ENCODE measurements at places on chromosomes 3 and 15. TPM values are rescaled to one million over a fixed set of nuclear protein-coding genes. Genes with fewer than 3 reads are reported as not detected.

DNA sequence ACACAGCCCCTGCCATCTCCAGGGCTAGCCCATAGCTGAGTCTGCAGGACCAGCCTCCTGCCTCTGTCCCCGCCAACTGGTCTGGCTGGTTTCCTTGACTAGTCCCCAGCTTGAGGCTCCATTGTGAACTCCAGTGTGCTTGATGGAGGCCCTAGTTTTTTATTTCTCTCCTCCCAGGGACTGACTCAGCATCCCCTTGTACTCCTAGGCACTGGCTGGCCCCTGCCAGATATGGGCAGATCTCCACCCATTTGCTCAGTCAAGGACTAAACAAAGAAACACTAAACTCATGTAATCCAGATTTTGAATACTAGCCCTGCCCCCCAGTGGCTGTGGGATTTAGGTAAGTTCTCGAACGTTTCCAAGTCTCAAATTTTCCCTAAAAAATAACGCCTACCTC, 415.4 kb upstream of the RORA start:
- DNase-seq: no peak

DNA sequence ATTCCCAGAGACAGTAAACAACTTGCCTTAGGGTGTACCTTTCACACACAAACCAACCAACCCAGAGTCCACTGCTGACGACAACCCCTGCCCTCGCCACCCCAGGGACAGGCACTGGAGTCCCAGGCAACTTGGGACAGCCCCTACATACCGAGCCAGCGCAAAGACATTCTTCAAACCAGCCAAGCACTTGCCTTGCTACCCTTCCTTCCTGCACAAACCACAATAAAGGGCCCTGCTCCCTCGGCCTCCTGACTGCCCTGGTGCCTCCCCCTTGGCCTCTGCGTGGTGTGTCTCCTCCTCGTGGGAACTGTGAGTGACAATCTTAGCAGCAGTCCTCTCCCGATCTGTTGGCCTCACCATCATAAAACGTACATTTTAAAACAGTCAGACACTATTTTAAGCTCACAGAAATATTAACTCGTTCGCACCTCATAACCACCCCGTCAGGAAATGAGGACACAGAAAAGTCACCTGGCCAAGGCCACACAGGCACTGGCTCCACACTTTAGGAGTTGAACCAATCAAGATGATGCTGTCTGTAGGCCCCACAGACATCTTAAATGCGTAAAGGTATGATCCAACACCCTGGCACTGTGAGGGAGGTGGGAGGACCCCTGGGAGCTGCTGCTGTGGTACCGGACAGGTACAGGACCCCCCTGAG, 113.8 kb downstream of the ADCY5 start:
- no peak for DNase-seq

Gene BDH1
- total RNA-seq: 56.3 TPM

Gene PPP2R3A
- total RNA-seq: 105 TPM

Gene STX19
- not detected for total RNA-seq

DNA sequence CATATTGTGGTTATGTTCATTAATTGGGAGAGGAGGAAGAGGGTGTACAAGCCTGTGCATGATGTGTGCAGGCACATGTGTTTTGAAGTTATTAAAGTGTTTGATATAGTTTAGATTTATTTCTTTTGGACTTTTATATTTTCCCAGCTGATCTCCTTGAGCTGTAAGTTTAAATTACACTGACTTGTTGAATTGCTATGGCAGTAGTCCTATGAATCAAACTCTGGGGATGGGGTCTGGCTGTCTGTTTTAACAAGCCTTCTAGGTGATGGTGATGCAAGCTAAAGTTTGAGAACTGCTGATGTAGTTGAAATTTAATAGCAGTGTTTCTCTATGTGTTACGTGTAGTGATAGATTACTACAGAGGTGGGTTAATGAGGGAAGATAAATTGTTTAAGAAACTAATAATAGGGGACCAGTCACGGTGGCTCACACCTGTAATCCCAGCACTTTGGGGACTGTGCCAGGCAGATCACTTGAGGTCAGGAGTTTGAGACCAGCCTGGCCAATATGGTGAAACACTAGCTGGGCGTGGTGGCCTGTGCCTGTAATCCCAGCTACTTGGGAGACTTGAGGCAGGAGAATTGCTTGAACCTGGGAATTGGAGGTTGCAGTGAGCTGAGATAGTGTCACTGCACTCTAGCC, 7.0 kb downstream of the ARIH1 start:
- DNase-seq: no peak

Gene ACOX2
- total RNA-seq: 41.4 TPM

Gene TRH
- total RNA-seq: not detected

DNA sequence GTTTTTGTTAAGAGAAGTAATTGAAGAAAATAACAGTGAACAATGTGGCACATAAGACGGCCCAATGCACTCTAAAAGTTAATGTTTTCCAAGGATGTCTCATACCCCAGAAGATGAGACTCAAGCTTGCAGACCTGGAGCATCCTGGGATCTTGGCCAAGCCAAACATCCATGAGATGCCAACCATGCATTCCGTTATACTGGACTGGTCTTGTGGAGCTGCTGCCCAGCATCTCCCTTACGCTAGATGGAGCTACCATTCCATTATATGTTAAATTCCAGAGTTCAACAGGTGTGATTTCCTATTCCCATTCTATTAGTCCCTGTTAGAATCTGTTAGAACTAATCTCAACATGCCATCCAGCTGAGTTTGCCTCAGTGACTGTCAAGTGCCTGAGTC, 181.8 kb downstream of the PDCD6IP start:
- no peak for DNase-seq

GRCh38 chr15:47135267-47135666, 582.0 kb upstream of the SEMA6D start:
- DNase-seq: no peak

- peak; percentile 37 for DNase-seq
Measured at GRCh38 chr15:39358441-39359041, 222.3 kb upstream of the THBS1 start.

DNA sequence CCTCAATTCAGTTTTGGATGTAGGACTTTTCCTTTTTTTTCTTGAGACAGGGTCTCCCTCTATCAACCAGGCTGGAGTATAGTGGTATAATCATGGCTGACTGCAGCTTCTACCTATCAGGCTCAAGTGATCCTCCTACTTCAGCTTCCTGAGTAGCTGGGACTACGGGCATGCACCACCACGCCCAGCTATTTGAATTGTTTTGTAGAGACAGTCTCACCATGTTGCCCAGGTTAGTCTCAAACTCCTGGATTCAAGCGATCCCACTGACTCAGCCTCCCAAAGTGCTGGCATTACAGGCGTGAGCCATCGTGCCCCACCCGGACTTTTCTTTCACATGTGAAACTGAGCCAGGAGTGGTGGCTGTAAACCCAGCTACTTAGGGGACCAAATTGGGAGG, 3.5 kb downstream of the RNU5B-1 start:
- DNase-seq: no peak

- DNase-seq: peak; percentile 81
Measured at GRCh38 chr15:92666780-92667179, 11.2 kb upstream of the FAM174B start.

DNA sequence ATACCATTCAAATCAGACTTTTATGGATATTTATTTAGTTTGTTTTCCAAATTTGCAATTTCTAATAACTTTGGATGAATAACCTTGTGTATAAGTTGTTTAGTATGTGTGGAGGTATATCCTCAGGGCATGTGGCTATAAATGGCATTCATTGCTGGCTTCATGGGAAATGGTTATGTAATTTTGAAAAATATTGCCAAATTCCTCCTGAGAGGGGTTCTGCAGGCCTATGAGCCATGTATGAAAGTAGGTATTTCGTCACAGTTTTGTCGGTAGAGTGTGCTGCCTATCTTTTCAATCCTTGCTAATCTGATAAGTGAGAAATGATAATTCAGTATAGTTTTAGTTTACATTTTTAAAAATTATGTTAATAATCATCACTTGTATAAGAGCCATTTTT, 256.4 kb upstream of the ZNF385D start:
- DNase-seq: no peak

Gene RPL22L1
- total RNA-seq: 8.3 TPM

GRCh38 chr3:150302246-150302645, 105.9 kb upstream of the TSC22D2 start:
- DNase-seq: no peak

DNA sequence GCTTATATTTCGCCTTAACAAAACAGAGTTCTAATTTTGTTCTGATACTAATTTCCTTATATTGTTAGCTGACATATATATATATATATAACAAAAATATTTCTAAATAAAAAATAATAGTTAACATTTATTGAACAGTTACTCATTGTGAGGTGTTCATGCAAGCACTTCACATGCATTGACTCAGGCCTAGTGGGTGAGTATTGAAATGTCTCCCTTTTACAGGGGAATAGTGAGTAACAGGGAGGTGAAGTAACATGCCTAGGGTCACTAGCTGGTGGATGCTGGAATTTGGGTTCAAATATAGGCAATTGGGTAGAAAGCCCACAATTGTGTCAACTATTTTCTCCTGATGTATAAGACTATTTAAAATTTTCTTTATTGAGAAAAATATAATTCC, 102.6 kb upstream of the ZPLD1 start:
- no peak for DNase-seq

DNA sequence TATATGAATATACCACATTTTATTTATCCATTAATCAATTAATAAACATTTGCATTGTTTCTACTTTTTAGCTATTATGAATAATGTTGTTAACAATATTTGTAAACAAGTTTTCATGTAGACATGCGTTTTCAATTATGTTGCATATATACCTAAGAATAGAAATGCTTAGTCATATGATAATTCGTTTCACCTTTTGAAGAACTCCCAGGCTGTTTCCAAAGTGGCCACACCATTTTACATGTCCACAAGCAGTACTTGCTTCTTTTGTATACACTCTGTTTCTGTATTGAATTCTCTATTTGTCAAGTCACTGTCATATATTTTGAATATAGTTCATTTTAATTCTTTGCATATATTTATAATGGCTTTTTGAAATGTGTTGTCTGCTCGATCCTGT, 206.9 kb upstream of the ZBTB20 start:
- no peak for DNase-seq

GRCh38 chr15:51074926-51075325, 19.8 kb downstream of the TNFAIP8L3 start:
- DNase-seq: no peak

Gene CEMIP
- total RNA-seq: not detected

- DNase-seq: no peak
Measured at GRCh38 chr15:94083467-94084052, 147.8 kb upstream of the MCTP2 start.

GRCh38 chr15:74906067-74906449, 593 bp downstream of the FAM219B start:
- no peak for DNase-seq

GRCh38 chr15:28125673-28126651, 26.8 kb upstream of the OCA2 start:
- DNase-seq: no peak

- DNase-seq: no peak
Measured at GRCh38 chr15:88131937-88132336, 124.6 kb downstream of the NTRK3 start.

Gene ARPP21
- not detected for total RNA-seq

DNA sequence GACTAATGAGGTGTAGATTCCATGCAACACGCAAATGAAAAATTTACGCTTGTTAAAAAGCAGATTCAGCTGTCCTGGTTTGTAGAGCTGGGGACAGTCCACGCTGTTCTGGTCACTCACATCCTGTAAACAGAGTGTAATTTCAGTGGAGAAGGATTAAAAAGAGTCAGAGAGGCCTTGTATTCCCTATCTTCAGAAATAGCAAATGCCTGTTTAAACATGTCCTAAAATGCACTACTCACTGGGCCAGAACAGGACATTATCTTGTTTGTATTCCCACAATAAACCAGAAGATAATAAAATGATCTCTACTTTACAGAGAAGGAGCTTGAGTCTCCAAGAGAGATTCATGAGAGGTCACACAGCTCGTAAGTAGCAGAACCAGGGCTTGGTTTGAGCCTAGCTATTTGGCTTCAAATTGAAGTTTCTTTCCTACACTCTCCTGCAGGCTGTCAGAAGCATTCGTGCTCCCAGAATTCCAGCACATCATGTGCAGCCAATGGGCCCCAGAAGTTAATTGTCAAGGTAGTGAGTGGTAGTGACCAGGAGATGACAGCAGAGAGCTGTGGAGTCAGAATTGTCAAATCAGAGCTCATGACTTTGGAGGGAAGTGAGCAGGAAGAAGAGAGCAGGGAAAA, 242.5 kb downstream of the ATP8B4 start:
- no peak for DNase-seq

DNA sequence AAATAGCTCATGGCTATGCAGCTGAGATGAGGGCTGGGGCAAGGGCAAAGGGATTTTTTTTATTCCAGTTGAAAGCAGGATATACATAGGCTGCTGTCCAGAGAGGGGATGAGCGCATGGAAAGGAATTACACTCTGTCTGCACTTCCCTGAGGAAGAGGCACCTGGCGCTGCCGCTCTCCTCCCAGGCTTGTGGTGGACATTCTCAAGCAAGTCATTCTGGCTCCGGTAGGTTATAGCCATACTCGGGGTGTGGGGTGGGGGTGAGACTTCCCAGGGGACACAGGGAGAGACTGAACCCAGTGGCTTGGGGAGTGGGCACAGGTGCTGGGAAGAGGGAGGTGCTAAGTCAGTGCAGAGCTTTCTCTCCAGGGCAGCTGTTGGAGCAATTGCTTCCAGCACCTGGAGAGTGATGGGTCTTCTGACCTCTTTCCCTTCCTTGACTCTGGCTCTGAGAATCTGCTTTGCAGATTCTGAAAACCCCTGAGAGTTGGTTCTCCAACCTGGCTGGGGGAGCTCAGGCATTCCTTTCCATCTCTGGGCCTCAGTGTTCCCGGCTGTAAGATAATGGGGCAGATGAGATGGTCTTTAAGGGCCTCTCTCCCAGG, 24.3 kb downstream of the CYP8B1 start:
- no peak for DNase-seq

DNA sequence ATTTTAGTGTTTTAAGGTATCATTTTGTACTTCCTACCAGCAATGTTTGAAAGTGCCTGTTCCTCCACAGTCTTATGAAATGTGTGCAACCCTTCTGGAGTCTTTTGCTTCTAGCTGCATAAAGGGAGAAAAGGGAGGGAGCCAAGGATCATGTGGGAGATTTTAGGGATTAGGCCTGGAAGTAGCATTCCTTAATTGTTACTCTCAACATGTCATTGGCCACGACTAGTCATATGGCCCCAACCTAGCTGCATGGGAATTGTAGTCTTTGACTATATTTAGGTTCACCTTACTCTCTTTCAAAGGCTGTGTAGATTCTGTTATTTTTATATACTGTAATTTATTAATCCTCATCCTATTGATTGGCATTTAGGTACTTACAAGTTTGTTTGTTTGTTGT, 14.9 kb downstream of the CRTAP start:
- no peak for DNase-seq

- DNase-seq: no peak
Measured at GRCh38 chr3:50314342-50314741, 8.2 kb downstream of the HYAL2 start.

Data from left ventricle myocardium superior (tissue), 1 donor.